ENCODE measurements at places on chromosomes 16 and 17.
A peak's percentile ranks its signal among the peaks of the same experiment; 100 is the strongest.

DNA sequence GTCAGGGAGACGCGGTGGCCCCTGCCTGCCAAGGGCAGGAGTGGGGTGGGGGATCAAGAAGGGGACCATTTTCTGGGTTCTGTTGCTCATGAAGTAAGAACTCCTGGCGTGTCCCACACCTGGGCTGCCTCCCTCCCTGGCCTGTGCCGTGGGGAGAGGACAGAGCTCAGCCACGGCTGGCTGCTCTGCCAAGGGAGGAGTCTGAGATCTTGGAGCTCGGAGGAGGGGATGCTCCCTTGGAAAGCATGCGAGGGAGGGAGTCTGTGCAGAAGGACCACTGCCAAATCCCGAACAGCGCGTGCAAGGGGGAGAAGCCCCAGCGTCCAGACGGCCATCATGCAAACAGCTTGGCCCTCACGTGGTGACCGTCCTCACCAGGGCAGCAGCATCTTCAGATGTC is 64.2 kb upstream of the ZNF469 start:
- no peak for DNase-seq

DNA sequence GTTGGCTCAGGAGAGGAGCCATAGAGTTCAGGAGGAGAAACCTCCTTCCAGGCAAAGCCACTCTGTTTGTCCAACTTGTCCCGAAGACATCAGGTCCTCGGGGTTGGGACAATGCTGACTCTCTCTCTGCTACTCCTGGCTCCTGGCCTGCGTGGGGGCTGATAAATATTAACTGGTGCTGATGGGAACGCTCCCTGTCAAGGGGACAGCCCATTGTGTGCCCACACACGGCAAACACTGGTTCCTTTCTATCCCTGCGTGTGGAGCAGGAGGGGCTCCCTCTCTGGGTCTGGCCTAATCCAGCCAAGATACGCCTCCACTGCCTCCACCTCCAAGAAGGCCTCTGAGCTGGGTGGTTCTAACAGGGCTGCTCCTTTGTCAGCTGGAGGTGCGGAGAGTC is 4.4 kb downstream of the KIF19 start:
- no peak for DNase-seq

DNA sequence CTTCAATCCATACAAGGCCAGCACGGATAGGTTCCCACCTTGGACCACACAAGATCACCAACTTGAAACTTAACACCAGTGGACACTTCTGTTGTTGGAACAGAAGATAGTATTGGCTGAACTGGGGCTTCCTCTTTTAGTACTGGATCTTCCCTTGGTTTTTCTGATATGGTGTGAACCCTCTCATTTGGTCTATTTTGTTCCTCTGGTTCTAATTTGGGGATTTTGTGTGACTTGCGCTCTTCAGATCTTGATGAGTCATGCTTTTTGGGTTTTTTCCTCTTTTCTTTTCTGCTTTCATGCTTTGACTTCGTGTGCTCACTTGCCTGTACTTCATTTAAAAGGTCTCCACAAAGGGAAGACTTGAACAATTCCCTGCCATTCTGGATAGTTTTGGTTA is 39.0 kb downstream of the SOST start:
- DNase-seq = no peak

- DNase-seq = no peak
These were observed 65.8 kb upstream of the CHMP6 start for GRCh38 chr17:80925688-80926335.

DNA sequence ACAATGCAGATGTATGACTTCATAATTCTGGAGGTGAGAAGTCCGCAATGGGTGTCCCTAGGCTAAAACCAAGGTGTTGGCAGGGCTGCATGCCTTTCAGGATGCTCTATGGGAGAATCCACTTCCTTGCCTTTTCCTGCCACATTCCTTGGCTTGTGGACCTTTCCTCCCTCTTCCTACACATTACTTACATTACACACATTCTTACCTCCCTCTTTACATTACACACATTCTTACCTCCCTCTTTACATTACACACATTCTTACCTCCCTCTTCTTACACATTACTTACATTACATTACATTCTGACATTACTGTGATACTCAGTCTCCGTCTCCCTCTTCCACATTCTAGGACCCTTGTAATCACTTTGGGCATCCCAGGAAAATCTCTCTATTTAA is 14.2 kb upstream of the CDH5 start:
- DNase-seq = no peak

GRCh38 chr16:19517424-19518089 is 4.3 kb downstream of the GDE1 start:
- DNase-seq = peak; percentile 10

GRCh38 chr16:68116256-68116867 is 31.2 kb downstream of the NFATC3 start:
- no peak for DNase-seq

- no peak for DNase-seq
These were observed 63.6 kb downstream of the ASIC2 start for GRCh38 chr17:33229499-33229898.

DNA sequence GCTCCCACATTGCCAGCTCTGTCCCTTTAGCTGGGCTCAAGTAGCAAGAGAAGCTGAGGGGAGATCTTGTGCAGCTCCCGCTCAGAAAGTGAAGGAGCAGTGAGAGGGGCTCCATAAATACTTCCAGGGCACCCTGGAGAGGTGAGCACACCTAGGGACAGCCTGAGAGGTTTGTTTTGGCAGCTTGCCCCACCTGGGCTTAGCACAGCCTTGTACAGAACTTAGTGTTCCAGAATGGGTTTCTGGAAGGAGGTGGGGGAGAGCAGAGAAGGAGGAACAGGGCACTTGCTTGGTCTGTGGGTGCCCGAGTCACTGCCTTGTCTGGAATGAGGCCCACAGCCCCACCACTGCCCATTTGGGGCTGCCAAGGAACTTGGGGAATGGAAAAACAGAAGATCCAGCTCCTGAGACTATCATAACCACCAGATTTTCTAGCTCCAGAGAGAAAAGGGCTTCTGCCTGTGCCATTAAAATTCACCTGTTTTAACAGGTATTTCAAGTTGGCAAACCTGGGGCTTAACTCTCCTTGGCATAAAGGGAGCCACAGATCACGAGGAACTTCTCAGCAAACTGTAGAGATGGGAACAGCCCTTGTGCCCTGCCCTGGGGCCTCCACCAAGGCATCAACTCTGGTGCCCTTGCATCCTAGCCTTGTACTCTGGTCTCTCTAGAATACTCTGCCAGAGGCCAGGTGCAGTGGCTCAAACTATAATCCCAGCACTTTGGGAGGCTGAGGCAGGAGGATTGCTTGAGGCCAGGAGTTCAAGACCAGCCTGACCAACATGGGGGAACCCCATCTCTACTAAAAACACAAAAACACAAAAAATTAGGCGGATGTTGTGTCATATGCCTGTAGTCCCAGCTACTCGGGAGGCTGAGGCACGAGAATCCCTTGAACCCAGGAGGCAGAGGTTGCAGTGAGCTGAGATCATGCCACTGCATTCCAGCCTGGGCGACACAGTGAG is 1.9 kb downstream of the PRR15L start:
- DNase-seq = no peak

- no peak for DNase-seq
These were observed 8.4 kb downstream of the CCL16 start for GRCh38 chr17:35972945-35973332.

DNA sequence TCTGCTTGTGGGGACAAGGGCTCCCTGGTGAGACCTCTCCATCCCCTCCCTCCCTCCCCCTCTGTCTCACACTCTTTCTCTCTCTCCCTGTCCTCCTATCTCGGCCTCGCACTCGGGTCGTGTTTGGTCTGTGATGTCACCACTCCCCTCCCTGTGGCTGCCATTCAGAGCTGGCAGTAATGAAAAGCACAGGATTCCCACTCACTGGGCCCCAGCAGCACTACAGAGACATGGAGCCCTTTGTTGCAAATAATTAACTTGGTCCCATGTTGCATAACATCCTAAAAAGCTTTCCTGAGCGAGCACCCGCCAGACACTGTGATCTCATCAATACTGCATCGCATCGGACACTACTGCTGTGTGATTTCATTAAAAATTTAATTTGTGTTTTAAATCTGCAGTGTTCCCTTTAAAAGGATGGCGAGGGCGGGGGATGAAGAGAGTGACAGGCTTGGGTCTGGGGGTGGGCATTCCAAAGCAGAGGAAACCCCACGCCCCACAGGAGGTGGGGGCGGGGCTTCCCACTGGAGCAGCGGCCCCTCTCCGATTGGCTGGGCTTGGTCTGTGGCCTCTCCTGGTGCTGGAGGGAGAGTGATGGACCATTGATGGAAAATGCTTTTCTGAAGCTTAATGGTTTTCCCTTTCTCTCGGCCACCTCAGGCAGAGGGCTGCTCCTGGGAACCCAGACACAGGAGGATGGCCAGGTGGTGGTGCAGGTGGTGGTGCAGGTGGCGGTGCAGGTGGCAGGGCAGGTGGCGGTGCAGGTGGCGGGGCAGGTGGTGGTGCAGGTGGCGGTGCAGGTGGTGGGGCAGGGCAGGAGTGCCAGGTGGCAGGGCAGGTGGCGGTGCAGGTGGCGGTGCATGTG is 15.3 kb upstream of the NPTX1 start:
- DNase-seq = no peak

DNA sequence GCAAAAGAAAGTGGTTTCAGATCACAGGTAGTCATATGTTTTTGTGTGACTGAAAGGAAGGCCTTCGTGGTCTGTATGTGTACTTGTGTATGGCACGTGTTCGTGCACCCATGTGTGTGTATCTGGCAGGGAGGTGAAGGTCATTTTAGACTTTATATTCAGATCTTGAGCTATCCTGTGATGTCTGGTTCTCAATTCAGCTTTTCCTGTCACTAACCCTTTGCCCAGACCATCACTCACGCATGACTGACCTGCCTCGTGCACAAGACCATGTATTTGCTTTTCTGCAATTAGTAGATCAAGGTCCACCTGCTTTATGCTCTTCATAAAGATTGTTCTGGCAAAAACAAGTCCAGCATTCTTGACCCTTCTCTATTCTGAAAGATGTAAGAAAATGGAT is 139.7 kb upstream of the MAF start:
- DNase-seq = no peak

GRCh38 chr17:18008496-18009268 is 30.3 kb downstream of the ATPAF2 start:
- no peak for DNase-seq

GRCh38 chr17:40471846-40472732 is 28.8 kb downstream of the IGFBP4 start:
- DNase-seq = no peak

GRCh38 chr17:4119299-4119698 is 23.5 kb downstream of the ZZEF1 start:
- DNase-seq = no peak

- no peak for DNase-seq
These were observed 609 bp upstream of the ZNF750 start for GRCh38 chr17:82840431-82840831.

DNA sequence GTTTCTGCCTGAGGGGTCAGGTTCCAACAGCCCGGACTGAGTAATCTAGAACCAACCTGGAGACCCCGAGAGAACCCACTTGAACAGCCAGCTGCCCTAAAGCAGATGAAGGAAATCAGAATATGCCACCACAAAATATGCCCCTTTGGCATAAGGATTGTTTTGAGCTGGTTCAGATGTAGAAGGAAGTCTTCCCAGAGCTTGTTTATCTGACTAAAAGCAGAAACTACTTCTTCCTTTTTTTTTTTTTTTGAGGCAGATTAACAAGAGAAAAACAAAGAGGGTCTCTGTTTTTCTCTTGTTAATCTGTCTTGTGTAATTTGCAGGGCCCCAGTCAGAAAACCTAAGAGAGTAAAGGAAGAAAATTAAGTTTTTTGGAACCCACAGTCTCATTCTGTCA is 53.0 kb downstream of the PECAM1 start:
- no peak for DNase-seq

GRCh38 chr16:30715750-30716445 is 16.9 kb downstream of the SRCAP start:
- DNase-seq = no peak

DNA sequence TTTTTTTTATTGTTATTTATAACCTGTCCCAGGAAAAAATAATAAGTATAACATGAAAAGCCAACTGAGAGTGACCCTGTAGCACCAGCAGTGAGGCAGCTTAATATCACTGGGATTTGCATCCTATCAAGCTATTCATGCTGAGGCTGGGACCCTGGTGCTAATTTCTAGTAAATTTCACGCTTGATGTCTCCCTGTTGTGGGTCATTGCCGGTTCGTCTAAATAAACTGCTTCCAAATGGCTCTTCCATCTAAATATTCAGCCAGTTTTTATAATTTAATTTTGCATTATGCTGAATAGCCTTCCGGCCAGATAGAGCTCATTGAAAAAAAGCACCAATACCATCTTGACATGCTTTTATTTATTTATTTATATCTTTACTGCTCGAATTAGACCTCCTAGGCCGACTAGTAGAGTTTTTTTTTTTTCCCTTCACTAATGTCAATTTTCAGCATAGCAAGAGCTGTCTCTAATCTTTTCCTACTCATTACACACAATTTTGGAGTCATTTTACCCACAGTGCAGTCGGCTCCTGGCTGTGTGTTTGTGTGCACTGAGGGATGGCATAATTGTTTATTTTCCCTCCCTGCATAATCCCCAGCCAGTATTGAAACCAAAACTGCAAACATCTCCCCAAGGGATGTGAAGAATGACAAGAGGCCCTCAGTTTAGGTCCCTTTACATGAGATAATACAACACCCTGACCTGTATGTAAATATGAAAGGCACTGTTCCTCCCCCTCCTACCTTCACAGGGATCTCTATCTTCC is 168.8 kb downstream of the AATF start:
- DNase-seq = no peak

DNA sequence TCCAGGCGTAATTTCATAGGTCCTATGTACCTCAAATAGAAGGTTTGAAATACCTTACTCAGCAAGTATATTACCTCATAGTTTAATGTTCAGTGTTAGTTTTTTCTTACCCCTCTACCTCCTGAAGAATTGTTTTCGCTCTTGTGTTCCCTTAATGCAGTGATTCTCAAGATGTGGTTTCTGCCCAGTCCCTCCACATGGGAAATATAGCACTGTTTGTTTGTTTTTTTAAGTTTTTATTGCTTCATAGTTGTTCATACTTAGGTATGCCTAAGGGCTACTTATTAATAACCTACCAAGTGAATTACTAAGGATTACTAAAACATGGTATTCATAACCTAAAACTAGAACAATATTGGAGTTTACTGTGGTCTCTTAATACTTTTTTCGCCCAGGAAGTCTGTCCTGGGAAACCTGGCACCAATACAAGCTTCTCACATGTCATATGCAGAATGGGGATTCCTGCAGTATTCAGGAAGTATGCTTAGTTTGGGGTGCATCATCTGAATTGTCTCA is 5.0 kb downstream of the RSPRY1 start:
- DNase-seq = no peak

- no peak for DNase-seq
These were observed 56.3 kb upstream of the ARL4D start for GRCh38 chr17:43342589-43342890.

GRCh38 chr16:80503107-80503506 is 37.7 kb upstream of the DYNLRB2 start:
- DNase-seq = no peak

GRCh38 chr17:48426019-48426665 is 3.9 kb downstream of the SKAP1 start:
- DNase-seq = no peak

GRCh38 chr17:52035336-52035915 is 123.1 kb downstream of the CA10 start:
- no peak for DNase-seq

- DNase-seq = no peak
These were observed 16.4 kb upstream of the RPL13 start for GRCh38 chr16:89544113-89544512.

All from AG09319 (cell line).